GM12864 (cell line): ENCODE measurements at places on chromosomes 16 and 17.

DNA sequence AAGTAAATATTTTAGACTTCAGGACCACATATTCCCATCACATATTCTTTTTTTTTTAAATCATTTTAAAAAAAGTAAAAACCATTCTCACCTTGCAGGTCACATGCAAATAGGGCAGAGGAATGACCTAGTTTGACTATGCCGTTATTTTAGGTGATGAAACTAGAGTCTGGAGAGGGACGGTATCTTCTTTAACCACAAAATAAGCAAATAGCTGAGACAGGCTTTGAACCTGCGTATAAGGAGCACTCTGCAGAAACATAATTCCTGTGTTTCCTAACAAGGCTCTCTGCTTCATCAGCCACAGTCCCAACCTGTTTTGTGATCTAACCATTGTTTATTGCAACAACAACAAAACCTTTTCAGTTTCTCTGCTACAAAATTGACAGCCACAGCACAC lies 121.5 kb downstream of the PCTP start:
- DNase-seq: no peak

DNA sequence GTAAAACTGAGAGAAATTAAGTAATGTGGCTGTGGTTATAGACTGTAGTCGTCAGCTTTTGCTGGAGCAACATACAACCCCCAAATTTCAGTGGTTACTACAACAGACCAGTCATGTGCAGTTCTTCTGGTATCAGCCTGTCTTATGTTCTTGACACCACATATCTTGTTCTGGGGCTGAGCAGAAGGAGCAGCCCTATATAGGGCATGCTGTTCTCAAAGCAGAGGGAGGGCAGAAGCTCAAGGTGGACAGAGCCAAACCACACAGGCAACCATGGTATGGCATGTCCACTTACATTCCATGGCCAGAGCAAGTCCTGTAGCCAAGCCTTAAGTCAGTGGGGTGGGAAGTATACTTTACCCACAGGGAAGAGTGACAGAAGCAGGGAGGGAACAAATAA lies 7.7 kb downstream of the PRKAR1A start:
- DNase-seq: no peak

DNA sequence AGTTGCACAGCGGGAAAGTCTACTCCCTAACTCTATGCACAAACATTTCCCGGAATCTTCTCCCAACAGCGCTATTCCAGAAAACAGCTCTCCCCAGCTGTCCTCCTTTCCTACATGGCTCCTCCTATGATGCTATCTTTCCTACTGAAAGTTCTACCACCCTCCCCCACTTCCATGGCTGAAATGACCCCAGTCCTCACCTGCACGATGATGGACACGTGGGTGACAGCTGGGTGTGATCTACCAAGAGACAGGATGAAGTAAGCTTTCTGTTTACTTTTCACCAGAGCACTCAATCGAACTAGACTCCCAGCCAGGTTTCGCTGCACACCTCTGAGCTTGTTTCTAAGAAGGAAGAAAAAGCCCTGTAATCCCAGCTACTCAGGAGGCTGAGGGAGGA lies 10.7 kb downstream of the CTC1 start:
- no peak for DNase-seq

DNA sequence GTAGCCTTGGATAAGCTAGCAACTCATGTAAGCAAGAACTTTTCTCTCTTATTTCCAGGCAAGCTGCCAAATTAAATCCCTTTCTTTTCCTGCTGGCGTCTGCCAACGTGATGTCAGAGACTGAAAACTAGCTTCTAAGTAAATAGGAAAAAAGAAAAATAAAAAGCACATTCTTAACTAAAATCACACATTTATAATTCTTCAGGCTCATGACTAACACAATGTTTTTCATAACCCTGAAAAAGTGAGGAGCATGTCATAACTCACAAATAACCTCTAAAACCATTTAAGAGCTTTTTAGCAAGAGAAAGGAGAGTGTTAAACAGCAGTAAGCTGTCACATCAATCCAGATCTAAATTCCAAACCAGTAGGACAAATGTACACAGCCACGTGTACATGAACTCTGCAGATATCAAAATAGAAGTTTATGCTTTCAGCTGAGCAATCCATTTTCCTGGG lies 110.0 kb downstream of the N4BP1 start:
- no peak for DNase-seq

- DNase-seq: no peak
Observed at GRCh38 chr17:18141210-18141803, 32.8 kb downstream of the MYO15A start.

GRCh38 chr17:79504181-79504605 lies 106.7 kb downstream of the RBFOX3 start:
- no peak for DNase-seq

- DNase-seq: no peak
Observed at GRCh38 chr17:38958756-38959155, 8.4 kb downstream of the FBXO47 start.

DNA sequence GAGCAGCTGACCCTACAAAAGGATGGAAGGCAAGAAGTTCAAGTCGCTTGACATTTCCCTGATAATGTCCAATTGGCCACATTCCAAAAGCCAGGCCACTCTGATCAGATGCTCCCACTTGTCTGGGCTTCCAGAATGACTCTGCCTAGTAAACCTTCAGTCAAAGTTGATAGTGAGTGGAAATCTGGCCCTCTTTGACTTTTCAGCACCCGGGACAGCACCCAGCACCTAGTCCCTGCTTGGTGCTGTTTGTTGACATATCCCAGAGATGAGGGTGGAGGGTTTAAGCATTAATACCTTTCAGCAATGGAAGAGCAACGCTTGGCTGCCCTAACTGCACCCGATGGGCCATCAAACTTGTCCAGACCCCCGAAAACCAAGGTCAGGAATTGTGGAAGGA lies 131.3 kb downstream of the AIPL1 start:
- DNase-seq: no peak

DNA sequence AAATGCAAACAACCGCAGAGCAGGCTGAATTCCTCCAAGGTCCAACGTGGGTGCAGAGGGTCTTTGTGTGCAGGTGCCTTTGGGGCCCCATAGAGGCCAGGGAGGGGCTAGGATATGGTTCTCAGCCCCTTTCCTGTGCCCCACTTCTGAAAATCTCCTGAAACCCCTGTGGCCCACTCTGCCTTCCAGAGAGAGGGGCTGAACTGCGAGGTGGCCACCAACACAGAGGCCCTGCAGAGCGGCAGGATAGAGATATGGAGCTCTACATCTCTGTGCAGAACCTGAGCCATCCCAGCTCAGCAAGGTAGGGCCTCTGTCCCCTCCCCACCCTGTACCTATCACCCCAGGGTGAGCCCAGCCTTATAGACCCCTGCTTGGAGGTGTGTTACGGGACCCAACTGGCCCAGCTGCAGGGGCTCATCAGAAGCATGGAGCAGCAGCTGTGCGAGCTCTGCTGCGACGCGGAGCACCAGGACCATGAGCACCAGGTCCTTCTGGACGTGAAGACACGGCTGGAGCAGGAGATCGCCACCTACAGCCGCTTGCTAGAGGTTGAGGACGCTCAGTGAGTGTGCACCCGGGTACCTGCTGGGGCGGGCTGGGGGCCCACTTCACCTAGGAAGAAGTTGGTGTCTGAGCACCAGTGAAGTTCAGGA lies 5.5 kb downstream of the USP6 start:
- no peak for DNase-seq

DNA sequence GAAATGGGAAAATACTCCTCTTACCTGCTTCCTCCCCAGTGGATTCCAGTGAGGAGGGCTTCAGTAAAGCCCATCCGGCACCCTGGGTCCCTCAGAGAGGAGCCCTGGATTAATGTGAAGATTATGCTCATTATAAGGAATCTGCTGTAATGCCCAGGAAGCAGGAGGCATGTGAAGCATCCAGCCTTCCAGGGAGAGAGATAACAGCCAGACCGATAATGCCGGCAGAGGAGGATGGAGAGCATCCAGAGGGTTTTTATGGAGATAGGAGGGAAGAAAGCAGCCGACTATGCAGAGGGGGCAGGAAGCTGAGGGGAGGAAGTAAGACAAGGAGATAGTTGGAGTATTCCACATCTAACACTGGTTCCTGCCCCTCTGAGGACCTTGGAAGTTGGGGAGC lies 53.7 kb upstream of the TMEM132E start:
- DNase-seq: no peak

- DNase-seq: no peak
Observed at GRCh38 chr17:8740486-8740885, 4.2 kb downstream of the CCDC42 start.

DNA sequence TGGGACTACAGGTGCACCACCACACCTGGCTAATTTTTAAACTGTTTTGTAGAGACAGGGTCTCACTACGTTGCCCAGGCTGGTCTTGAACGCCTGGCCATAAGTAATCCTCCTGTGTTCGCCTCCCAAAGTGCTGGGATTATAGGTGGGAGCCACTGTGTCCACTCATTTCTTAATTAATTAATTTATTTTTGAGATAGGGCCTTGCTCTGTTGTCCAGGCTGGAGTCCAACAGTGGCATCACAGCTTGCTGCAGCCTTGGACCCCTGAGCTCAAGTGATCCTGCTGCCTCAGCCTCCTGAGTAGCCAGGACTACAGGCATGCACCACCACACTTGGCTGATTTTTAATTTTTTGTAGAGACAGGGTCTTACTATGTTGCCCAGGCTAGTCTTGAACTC lies 47.1 kb upstream of the TRAP1 start:
- no peak for DNase-seq

DNA sequence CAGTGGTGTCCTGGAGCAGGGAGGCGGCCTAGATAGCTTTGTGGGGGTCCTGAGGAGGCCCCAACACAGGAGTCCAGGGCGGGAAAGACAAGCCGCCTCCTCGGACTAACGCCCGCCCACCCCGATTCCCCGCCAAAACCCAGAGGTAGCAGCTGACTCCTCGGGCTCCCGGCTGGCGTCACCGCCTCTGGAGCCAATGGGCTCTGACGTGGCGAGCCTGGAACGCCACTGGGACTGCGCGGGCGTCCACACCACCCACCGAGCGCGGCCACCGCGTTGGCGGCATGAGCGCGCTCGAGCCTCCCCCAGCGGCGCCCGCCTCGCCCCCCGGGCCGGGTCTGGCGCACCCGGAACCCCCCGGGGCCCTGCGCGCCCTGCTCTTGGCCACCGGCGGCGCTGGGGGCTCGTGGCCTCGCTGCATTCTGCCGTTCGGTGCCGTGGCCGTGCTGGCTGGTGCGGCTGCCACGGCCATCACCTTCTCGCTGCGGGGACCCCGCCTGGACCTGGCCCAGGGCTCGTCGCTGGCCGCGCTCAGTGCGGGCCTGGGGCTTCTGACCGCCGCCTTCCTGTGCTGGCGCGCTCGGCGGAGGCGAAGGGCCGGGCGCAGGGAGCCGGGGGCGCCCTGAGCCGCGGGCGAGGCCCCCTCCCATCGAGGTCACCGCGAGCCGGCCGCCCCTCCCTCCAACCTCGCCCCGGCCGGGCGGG lies 3.4 kb upstream of the NTN3 start:
- DNase-seq: no peak

DNA sequence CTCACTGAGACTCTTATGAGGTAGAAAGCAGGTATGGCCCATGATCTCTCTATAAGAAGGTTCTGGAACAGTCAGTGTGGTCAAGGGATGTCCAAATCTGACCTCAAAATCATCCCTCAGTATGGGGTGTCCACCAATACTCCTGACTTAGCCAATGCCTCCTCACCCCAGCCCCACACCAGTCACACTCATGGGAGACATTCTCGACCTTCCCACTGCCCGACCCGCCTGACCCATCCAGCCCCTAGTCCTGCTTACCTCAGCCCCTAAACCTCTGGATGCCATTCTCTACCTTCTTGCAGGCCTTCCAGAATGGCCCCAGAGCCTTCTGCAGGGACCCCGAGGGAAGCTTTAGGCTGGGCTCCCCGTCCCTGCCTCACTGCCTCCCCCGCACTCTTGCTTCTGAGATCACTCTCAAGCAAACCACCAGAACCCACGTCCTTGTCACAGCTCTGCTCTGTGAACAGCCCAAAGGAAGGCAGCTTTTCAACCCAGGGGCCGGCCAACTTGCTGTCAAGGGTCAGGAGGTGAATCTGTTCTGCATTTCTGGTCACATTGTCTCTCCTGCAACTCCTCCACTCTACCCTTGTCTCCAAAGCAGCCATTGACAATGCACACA lies 44.9 kb upstream of the RBFOX3 start:
- no peak for DNase-seq

DNA sequence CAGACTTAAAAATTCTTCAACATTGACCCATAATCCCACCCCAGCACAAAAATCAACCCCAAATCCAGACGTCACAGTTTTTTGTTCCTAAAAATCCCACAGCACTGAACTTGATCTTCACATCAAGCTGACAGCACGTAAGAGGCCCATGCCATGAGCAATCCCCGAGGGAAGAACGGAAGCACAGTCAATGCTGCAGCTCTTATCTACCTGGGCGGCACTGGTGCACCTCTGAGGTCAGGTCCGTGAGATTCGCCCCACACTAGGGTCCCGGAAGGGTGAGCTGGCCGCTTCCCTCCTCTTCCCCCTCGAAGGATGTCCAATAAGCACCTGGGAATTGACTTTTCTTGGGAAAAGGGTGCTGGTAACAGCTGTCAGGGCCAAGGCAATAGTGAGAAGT lies 11.3 kb upstream of the ITGAE start:
- DNase-seq: no peak

DNA sequence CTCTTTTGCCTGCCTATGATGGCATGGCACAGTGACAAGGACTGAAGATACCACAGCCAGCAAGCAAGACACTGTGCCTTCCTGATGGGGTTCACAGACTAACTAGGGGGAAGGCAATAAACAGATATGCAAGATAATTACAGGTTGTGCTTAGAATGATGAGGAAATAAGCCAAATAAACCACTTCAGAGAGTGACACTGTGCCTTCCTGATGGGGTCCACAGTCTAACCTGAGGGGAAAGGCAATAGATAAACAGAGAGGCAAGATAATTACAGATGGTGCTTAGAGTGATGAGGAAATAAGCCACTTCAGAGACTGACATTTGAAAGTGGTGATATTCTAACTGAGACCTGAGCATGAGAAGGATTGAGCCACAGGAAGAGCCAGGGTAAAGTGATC lies 84.2 kb downstream of the HS3ST2 start:
- no peak for DNase-seq

DNA sequence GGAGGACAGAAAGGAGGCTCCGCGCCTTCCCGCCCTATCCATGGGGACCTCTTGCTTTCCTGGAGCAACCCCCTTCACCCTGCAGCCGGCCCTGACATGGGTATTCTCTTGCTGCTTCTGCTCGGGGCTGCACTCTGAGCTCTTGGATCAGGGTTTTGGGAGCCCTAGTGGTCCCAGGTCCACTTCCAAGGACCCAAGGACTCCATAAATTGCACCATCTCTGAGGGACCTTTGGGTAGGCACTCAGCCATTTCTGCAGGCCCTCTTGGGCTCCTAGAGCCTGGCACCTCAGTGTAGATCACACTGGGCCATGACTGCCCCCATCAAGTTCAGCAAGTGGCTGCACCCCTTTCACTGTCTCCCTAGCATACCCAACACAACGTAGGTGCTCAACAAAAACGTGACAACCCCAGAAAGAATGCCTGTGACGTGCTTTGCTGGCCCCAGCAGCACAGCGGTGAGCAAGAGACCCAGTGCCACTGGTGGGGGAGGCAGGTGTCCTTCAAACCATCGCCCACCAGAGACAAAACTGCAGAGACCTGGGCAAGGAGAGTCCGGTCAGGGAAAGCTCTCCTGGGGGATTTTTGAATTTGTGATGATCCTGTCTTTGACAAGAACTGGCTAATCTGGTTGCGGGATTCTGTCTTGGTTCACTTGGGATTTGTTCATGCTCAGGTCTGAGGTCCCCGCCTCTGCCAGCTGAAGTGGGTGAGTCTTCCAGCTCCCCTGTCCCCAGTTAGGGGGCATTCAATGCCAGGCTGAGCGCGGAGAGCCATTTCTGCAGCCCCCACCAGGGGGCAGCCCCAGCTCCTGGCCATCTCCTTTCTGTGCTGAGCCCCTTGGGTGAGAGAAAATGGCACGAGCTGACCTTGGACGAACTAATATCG lies 2.5 kb upstream of the RAB11FIP4 start:
- no peak for DNase-seq

- no peak for DNase-seq
Observed at GRCh38 chr17:75950855-75951554, 10.2 kb upstream of the FBF1 start.
